ENCODE measurements at places on chromosomes 1 and 21.

DNA sequence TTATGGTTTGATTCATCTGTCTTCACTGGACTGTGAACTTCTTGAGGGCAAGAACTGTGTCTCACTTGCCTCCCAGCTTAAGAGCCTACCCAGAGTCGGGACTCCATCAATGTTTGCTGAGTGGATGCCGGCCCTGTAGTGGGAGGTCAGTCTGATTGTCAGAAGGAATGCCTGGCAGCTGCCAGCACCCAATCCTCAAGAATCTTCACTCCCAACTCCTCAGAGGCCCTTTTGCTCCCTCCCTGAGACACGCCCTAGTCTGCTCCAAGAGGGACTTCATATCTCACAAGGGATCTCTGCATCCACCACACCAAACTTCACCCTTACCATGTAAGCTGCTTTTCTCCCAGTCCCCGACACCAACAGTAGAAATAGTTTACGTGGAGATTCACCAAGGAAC is 15.2 kb upstream of the KDM4A start:
- DNase-seq: no peak

GRCh38 chr1:230087028-230087716 is 20.1 kb downstream of the GALNT2 start:
- no peak for DNase-seq

GRCh38 chr1:118075116-118075515 is 109.9 kb downstream of the SPAG17 start:
- DNase-seq: no peak

DNA sequence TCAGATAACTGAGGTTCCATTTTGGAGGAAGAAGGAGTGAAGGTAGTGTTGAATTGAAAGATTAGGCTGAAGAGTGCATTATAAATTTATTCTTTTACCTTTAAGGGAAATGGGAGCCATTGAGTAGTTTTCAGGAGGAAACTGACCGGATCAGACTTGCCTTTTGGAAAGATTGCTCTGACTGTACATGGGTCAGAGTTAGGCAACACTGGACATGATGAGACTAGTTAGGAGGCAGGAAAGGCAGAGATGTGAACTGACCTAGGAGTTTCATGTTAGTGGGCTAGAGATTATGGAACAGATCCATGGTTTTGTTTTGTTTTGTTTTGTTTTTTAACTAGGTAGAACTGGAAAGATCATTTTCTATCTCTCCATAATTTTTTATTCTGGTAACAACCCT is 78.2 kb downstream of the SNX7 start:
- DNase-seq: no peak

DNA sequence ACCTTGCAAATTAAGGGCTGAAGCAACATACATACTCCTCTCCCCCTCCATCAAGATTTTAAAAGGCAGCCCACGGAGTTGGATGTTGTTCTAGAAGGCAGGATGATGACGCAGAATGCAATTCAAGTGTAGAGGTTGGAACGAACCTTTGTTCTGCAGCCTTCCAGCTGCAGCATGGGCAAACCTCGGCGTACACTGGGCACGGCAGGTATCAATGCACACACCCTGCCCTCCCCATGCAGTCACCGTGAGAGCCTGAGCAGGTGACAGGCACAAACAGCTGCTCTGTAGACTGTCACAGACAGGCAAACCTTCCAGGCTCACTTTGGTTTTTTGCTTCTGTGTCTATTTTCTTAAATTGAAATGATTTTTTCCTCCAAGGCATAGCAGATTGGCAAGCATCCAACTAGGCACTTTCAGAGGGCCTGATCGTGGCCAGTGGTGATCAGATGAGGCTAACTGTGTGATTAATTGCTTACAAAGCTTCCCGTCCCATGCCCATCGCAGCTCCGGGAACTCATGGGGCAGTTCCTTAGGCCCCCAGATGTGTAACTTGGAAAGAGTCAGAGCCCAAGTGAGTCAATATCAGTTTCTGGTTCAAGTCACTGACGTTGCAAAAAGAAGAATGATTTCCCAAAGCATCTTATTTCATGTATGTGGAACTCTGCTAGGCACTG is 82.3 kb downstream of the ITPKB start:
- no peak for DNase-seq

GRCh38 chr1:48966583-48966982 is 189.9 kb upstream of the BEND5 start:
- no peak for DNase-seq

GRCh38 chr1:25662061-25662460 is 45.5 kb downstream of the MAN1C1 start:
- no peak for DNase-seq

DNA sequence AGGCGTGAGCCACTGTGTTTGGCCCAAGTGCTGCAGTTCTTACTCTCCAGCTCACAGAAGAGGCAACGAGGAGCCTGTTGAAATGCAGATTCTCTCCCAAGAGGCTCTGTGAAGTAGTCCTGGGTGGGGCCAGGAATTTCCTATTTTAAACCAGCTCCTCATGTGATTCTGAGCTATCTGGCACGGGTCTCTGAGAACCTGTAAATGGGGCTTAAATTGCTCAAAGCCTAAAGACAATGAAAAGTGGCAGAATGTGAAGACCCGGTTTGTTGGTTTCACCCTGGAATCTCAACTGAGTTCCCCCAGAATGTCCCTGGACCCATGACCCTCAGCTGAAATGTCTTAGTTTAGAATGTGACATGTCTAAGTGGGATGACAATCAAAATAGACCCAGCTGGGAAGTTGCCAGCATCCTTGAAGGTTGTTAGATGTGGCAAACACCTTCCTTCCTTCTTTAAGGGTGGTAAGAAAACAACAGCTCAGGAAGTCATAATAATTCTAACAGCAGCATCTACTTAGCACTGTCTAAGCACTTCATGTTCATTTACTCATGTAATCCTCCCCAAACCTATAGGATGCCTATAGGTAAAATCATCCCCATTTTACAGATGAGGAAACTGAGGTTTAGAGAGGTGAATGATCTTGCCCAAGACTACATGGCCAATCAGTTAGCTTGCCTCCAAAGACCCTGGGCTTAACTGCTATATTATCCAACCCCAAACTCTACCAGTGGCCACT is 20.9 kb upstream of the ATP5PO start:
- no peak for DNase-seq

DNA sequence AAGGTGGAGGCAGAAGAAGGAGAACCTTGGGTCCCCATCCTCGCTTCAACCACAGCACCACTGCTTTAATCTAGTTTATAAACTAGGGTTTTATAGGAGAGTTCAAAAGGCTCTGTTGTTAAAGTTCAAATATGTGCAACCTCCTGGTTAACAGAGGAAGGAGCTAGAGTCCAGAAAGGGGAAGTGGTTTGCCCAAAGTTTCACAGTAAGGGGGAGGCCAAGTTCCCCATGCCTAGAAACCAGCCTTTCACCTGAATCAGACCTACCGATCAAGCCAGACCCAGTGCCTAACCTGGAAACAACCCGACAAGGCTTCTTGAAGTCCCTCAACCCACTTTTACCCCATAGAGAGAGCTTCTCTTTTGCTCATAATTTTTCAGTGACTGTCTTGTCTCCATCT is 106.5 kb downstream of the PLPP3 start:
- DNase-seq: peak; percentile 41

GRCh38 chr1:244731651-244732050 is 78.7 kb downstream of the DESI2 start:
- no peak for DNase-seq

DNA sequence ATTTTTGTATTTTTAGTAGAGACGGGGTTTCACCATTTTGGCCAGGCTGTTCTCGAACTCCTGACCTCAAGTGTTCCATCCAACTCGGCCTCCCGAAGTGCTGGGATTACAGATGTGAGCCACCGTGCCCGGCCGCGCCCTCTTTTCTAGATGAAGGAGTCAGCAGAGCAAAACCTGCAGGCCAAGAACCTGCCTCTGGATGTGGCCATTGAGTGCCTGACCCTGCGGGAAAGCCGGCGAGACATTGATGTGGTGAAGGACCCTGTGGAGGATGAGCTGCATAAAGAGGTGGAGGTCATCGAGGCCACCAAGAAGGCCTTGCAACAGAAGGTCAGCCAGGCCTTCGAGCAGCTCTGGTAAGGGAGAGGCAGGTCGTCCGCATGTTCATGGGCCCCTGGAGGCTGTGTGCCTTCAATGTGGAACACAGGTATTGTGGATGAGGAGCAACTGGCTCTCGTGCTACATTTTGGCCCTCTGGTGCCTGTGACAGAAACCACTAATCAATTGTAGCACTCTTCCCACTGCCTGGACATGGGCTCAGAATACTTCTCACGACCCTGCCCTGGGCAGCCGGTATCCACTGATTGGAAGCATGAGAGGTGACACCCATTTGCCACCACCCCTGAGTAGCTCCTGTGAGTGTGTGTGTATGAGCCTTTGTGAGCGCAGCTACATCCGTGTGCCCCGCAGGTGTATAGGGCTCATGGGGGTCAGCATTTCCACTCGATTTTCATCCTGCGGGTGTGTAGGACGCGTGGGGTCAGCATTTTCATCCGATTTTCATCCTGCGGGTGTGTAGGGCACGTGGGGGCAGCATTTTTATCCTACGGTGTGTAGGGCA is 2.0 kb downstream of the TEKT2 start:
- DNase-seq: no peak

GRCh38 chr1:223188618-223189356 is 45.7 kb upstream of the TLR5 start:
- no peak for DNase-seq

DNA sequence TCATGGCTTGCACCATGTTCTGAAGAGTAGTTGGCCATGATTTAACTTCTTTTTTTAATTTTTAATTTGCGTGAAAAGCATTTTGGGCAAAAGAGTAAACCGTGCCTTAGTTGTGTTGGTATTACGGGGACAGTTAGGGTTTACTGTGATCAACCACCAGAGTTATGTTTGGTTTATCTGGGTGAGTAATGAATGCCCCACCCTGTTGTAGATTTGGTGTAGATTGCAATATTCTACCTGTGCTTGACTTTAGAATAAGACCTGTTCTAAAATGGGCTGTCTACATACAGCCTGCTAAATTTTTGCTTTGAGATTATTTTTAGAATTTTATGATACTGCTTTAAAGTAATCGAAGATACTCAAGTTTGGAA is 1.4 kb downstream of the USP25 start:
- no peak for DNase-seq

DNA sequence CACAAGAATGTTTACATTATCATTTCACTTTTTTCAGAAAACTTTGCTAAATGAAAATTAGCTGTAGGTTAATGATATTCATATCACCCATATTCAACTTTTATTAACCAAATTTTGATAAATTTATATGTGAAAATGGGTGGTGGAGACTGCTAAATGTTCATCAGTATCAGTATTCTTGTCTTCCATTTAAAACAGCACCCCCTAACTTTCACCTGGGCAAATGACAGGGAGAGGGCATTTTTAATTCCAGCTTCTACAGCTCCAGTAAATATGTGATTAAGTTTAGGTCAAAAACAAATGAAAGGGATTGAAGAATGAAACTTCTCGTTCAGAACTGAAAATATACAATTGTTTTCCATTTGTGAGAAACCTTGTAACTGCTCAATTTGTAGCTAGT is 722.2 kb downstream of the KCNT2 start:
- no peak for DNase-seq

DNA sequence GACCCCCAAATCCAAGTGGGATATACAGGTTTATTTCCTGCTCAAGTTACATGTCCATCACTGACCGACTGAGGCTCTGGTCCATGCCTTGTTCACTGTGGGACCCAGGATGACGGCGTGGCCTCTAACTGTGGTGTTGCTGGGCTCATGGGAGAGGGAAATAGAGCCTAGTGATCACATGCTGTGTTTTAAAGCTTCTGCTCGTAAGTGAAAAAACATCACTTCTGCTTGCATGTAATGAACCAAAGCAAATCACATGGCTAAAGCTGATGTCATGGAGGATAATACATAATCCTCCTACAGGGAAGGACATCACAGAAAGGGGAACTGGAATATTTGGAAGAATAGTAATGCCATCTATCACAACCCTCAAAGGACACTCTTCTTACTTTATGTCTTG is 107.6 kb downstream of the FASLG start:
- no peak for DNase-seq

DNA sequence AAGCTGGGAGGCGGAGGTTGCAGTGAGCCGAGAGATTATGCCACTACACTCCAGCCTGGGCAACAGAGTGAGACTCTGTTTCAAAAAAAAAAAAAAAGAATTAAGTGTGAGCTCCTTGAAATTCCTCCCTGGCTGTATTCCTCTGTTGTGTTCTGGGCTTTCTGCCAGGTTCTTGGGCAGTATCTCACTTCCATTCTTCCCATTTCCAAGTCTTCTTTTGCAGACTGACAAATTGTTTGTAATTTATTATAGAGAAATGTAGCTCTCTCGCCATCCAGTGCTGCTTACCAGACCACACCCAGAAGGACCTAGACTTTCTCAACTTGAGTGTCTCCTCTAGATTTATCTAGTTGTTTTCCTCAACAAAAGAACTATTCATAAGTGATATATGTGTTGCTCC is 105.0 kb upstream of the ADGRL2 start:
- DNase-seq: no peak

DNA sequence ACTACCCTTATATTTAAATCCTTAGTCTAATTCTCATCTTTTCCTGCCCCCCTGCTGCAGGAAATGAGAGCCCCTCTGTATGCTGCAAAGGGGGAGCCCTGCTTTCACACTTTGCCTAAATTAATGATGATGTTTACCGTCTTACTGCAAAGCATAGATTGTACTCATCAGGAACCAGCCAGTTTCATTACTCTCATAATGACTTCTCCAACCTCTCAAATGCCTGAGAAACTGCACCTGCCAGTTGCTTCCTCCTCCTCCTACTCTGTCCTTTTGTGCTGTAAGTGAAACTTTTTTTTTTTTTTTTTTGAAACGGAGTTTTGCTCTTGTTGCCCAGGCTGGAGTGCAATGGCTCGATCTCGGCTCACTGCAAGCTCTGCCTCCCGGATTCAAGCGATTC is 101.7 kb downstream of the ADSS2 start:
- DNase-seq: no peak

DNA sequence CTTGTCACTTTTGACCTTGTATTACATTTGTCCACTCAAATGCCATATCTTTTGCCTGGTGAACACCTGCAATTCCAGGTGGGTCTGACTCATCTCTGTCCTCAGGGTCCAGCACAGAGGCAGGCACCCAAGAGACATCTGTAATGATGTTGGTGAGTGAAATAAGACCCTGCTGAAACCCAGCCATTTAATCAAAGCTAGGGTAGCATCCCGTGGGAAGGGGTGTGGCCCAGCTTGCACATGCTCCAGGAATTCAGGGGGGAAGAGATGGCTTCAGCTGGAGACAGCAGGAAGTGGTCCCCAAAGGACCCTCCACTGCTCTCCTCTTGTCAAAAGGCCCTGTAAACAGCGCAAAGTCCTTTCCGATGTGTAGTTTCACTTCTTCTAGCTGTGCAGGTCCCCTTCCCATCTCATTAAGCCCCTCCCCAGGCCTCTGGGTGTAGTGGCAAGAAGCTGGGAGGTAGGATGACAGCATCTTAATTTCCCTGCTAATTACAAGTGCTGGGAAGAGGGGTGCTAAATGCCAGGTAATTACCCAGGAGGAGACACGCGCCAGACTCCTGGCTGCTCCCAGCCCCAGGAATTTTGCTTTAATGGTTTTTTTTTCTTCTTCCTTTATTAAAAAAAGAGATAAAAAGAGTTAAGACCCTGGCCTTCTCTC is 54.4 kb upstream of the TRABD2B start:
- no peak for DNase-seq

DNA sequence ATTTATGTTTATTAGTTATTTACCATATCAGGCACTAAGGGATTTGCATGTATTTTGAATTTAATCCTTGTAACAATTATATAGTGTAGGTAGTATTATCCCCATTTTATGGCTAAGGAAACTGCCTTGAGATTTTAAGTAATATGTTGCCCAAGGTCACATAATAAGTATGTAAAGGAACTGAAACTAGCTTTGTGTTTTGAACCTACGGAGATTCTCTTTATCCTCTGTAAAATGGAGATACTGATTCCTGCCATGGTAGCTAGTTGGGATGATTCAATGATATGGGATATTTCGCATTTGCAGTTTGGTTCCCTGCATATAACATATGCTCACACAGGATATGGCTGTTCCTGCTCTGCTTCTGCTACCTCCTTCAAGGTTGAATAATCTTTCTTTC is 144.3 kb downstream of the ST6GALNAC3 start:
- DNase-seq: no peak

Measured in GM12892 (cell line).